Activated CD8-positive, alpha-beta memory T cell treated with anti-CD3 and anti-CD28 coated beads, Interleukin-2, amount 50 U/mL, for 4 hours (primary cell): ENCODE measurements at places on chromosomes 13 and 19.

- no peak for DNase-seq
These were observed 4.1 kb upstream of the CIRBP start for GRCh38 chr19:1264801-1265614.

- DNase-seq: no peak
These were observed 577.3 kb upstream of the GPC6 start for GRCh38 chr13:92649140-92649813.

GRCh38 chr19:31372246-31372781 is 23.1 kb upstream of the TSHZ3 start:
- DNase-seq: no peak

DNA sequence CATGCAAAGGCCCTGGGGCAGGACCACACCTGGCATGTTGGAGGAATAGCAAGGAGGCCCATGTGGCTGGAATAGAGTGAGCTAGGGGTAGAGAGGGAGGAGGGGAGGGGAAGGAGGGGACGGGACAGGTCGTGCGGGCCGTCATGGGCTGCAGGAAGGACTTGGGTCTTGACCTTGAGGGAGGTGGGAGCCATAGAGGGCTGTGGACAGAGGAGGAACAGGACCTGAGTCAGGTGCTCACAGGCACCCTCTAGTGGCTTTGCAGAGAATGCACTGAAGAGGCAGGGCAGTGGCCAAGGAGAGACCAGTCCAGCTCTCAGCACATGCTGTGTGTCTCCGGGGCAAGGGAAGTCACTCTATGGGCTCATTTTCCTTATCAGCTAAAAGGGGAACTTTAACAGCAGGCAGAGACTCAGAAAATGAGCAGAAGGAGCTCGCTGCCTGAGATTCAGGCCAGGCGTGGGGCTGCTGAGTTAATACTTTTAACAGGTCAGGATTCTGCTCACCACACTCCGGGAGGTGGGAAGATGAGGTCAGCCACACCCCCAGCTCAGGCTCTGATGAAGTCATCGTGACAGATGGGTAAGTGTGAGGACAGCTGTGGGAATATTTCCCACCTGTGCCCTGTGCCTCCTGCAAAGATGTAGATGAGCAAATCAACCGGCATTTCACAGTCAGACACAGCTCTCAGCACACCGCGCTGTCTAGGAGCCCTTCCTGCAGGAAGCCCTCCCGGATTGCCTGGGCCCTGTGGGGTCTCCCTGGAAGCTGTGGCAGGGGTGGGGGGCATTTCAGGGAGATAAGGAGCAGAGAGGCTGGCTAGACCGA is 6.0 kb upstream of the TNFAIP8L1 start:
- DNase-seq: peak; percentile 40

DNA sequence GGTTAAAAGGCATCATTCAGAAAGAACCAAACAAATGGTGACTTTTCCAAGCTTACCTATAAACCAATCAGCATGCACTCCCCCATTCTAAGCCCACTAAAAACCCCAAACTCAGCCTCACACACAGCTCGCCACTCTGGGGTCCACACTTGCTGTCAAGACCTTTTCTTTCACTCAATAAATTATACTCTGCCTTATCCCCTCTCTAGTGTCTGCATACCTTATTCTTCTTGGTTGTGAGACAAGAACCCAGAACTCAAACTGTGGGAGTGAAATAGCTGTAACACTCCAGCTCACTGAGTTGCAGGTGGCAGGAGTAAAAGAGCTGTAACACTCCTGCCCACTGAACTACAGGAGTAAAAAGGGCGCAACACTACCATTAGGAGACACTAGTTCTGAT is 559.0 kb downstream of the TBC1D4 start:
- DNase-seq: no peak

- no peak for DNase-seq
These were observed 410.6 kb downstream of the TBC1D4 start for GRCh38 chr13:75071395-75071794.

GRCh38 chr19:50693064-50693975 is 26.3 kb downstream of the SHANK1 start:
- DNase-seq: no peak

DNA sequence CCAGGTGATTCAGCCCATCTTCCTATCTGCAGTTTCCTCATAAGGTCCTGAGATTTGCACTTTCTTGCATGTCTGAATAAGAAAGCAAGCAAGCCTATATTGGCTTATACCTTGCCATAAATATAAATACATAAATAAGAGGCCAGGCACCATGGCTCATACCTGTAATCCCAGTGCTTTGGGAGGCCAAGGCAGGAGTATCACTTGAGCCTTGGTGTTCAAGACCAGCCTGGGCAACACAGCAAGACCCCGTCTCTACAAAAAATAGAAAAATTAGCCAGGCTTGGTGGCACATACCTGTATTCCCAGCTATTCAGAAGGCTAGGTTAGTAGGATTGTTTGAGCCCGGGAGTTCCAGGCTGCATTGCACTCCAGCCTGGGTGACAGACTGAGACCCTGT is 5.5 kb upstream of the GPATCH1 start:
- no peak for DNase-seq

DNA sequence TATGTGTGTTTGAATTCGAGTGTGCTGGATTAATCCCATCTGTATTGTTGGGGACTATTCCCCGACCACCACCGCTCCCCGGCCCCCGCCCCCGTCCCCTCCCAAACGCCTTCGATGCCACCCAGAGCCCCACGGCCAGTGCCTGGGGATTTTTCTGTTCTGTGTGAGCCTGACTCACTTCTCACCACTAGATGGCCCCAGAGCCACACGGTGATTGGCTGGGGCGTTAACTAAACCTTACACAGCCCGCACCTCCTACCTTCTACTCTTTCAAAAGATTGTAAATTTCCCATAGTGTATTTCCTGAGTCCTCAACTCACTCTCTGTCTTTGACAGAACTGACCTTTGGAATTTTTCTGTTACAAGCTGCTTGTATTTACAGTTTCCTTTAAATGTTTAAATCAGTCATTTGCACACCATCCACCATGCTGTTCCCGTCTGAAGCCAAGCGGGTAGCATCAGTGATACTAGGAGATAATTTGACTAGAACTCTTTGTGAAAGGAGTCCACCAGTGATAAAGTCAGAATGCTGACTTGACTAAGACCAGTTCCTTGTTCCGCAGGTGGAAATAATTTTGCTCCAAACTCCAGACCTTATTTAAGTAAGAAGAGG is 61.4 kb downstream of the RFX2 start:
- DNase-seq: peak; percentile 81

GRCh38 chr13:110628952-110629701 is 13.8 kb downstream of the NAXD start:
- no peak for DNase-seq

GRCh38 chr19:47226426-47227351 is 4.3 kb downstream of the BBC3 start:
- peak; percentile 34 for DNase-seq

DNA sequence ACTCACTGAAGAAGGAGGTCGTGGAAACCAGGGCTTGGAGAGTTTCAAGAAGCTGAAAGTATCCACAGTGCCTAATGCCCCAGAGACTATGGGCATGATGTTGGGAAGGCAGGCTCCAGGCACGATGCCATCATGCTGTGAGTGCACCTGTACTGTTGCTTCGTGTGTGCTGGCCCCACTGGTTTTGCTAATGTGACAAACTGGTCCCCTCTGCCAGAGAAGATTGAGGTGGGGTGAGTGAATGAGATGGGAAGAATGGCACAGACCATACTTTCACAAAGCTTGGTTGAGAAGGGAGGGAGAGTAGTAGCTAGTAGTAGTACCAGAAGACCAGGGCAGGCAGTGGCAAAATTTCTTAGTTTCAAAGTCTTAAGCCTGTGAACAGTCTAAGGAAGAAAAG is 19.0 kb upstream of the POP4 start:
- DNase-seq: no peak

DNA sequence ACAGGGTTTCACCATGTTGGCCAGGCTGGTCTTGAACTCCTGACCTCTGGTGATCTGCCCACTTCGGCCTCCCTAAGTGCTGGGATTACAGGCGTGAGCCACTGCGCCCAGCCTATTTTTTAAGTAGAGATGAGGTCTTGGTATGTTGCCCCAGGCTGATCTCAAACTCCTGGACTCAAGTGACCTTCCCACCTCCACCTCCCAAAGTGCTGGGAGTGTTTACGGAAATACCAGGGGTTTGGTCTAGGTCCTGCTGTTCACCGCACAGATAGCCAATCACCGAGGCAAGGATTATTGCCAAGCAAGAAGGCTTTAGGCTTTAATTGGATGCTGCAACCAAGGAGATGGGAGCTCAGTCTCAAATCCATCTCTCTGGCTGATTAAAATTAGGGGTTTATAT is 11.6 kb downstream of the CLEC4G start:
- no peak for DNase-seq

GRCh38 chr13:50686551-50686950 is 156.9 kb downstream of the DLEU7 start:
- no peak for DNase-seq

GRCh38 chr19:41403181-41403970 is 5.8 kb downstream of the BCKDHA start:
- DNase-seq: no peak

- no peak for DNase-seq
These were observed 28.7 kb upstream of the AMER2 start for GRCh38 chr13:25200783-25201182.

DNA sequence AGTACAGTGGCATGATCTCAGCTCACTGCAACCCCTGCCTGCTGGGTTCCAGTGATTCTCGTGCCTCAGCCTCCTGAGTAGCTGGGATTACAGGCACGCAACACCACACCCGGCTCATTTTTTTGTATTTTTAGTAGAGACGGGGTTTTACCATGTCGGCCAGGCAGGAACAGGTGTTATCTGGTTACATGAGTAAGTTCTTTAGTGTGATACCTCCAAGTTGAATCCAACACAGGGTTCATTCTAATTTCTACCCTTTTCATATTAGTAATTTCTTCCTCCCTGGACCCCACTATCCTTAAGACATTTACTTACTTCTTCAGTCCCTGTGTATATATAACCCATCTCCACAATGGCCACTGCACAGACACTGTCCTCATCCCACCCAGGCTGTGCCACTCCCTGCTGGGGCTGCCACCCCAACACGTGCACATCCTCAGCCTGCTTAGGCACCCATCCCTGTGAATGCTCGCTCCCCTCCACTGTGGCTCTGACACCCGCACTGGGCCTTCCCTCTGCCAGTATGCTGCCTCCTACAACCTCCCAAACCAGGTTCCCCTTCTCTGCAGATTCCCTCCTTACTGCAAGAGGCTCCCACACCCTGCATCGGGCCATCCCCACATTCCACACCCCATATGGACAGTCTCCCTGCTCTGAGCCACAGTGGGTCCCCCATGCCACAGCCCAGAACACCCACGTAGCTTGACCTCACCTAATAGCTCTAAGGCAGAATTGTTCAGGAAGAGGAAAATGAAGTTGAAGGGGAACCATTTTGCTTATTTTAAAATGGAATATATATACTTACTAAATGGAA is 147.1 kb downstream of the TBC1D4 start:
- no peak for DNase-seq

- no peak for DNase-seq
These were observed 224.9 kb upstream of the STARD13 start for GRCh38 chr13:33510350-33510970.

- DNase-seq: no peak
These were observed 152.6 kb downstream of the KLF12 start for GRCh38 chr13:73981595-73981994.

DNA sequence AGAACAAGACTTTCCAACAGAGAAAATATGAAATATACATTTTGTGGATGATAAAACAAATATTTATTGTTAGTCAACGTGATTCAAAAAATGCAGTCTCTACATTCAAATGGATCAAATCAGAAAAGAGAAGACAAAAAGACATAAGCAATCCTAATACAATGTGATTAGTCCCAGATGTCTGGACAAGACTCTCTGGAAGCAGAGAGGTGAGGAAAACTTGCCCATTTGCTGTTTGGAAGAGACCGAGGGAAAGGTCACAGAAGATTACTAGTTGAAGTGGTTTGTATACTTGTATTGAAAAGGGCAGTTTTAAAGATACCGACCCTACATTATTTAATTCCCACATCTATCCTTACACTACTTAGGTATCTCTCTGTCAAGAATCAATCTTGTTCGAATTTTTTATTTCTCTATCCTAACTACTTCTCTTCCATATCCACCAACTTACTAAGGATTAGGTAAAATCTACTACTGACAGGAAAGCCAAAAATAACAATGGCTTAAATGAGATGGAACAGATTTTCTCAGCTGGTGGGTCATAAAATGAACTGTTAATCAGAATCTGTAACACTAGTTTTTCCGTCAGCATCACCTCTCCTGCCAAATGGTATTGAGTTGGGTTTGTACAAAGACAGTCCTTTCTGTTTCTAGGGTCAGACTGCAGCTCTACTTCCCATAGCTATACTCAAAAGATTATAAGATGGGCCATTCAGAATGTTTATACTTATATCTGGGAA is 497.1 kb downstream of the DCT start:
- DNase-seq: no peak

- peak; percentile 15 for DNase-seq
These were observed 1.6 kb downstream of the REEP6 start for GRCh38 chr19:1492474-1493006.

DNA sequence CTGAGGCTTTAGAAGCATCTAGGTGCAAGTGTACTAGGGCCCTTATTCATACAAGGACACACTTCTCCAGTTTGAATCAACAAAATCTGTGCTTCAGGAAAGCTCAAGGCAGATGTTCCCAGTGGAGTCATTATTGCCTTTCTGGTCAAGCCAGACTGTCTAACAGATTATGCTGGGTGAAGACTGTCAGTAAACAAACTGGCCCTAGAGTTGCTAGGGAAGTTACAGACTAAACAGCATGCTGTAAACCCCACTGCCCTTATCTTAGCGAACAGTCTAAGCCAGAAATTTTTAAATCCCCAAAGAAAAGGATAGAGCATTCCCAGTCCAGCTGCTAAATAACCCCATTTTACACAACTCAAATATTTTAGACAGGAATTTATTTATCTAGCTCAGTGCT is 1701.3 kb upstream of the PRR20A start:
- no peak for DNase-seq

GRCh38 chr13:26247608-26248007 is 6.3 kb upstream of the CDK8 start:
- no peak for DNase-seq

DNA sequence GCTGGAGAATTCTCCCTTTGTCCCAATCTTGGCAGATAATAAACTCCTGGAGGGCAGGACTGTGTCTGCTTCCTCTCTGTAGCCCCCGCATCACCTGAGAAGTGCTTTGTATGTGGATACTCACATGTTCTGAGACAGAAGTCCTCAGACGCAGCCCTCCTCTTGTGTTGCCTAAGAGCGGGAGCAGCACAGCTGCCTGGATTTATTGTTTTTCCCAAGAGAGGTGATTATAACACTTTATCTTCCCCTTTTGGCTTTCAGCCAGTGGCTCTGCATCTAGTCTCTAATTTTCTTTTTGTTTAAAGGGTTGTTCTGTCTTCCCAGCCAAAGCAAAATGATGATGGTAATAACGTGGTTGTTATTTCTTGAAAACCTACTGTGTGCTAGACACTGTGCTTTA is 36.1 kb downstream of the OLFM4 start:
- no peak for DNase-seq

- DNase-seq: no peak
These were observed 15.5 kb downstream of the PGLS start for GRCh38 chr19:17526922-17527321.

GRCh38 chr19:55261671-55262126 is 2.9 kb upstream of the PPP6R1 start:
- DNase-seq: no peak

- DNase-seq: no peak
These were observed 3.1 kb downstream of the AP2S1 start for GRCh38 chr19:46847528-46847927.
